T-helper 17 cell (primary cell): ENCODE measurements at places on chromosomes 1 and 21.

- DNase-seq = no peak
These were observed 12.3 kb upstream of the RGS4 start for GRCh38 chr1:163056831-163057230.

GRCh38 chr1:29332204-29332603 is 95.9 kb downstream of the PTPRU start:
- DNase-seq = no peak

- no peak for DNase-seq
These were observed 10.3 kb upstream of the COL6A2 start for GRCh38 chr21:46087641-46088040.

DNA sequence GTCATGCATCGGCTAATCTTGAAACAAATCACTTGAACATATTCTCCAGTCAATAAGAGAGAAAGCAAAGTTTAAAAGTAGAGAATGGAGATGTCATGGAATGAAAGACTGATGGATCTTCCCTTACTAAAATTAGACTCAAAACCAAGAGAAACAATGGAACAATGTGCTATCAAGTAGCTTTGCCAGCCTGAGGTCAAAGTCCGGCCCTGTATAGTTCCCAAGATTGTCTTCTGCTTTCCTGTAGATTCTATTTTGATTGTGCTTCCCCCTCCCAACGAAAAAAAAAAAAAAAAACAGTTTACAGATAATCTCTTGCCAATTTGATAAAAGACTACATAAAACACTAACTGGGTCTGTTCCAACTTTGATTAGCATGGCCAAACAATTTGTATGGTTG is 40.8 kb upstream of the KIRREL1 start:
- DNase-seq = no peak

- DNase-seq = peak; percentile 17
These were observed 618 bp downstream of the JAM2 start for GRCh38 chr21:25639551-25640201.

DNA sequence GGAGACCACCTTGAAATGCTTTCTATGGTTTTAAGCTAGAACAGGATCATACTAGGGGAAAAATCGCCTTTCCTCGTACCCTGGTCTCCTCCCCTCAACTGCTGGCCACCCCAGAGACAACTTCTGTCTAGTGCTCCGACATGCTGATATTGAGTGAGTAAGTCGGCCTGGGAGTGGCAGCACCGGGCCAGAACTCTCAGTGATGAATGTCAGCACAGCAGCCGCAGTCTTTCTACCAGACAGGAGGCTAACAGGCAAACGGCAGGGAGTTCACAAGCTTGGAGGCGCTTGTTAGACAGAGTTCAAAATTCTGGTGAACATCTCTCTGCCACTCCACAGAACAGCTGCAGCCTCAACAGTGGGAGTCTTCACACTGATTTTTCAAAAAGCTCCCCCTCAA is 716.9 kb downstream of the ADGRL2 start:
- no peak for DNase-seq

- DNase-seq = no peak
These were observed 86.2 kb upstream of the IRF2BP2 start for GRCh38 chr1:234696148-234696576.

DNA sequence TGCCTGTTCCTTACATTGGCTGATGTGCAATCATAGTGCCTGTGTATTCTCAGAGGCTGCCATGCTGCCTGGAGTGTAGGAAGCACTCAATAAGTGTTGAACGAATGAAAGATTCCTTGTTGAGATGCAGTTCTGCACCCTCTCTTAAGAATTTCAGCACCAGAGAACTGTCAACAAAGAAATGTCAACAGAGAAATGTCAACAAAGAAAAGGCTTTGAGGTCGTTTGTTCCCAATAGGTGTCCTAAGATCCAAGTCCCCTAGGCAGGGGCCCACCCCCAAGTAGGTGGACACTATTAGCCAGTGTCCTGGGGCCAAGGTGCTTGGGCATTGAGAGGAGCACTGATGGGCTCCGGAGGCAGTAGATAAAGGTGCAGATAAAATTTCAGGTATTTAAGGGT is 12.6 kb downstream of the KCND3 start:
- DNase-seq = no peak

DNA sequence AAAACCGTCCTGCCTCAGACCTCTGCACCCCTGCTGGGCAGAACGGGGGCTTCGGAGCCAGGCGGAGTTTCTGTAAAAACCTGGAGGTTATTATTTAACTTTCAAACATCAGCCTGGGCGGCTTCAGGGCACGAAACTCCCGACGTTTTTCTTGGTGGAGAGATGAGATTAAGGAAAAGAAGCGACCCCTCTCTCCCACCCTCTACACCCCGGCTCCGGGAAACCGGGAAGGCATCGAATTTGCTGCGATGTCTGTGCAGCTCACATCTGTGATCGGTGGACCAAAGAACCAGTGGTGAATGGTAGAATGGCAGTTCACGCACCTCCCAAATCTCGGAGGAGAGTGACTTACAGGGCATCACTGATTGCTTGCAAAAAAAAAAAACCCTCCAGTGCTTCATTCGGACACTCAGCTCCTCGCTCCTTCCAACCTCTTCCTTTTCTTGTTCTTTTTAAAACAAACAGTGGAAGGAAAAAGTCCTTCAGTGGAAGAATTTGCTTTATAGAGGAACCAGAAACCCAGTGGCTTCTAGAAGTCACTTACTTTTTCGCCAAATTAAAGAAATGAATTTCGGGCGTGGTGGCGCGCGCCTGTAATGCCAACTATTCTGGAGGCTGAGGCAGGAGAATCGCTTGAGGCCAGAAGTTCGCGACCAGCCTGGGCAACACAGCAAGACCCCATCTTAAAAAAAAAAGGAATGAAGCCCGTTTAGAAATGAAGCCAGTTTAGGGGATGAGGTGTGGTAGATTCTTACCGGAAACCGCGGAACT is 884 bp downstream of the PHACTR4 start:
- no peak for DNase-seq

- no peak for DNase-seq
These were observed 36.3 kb downstream of the TCP10L start for GRCh38 chr21:32548978-32549377.

DNA sequence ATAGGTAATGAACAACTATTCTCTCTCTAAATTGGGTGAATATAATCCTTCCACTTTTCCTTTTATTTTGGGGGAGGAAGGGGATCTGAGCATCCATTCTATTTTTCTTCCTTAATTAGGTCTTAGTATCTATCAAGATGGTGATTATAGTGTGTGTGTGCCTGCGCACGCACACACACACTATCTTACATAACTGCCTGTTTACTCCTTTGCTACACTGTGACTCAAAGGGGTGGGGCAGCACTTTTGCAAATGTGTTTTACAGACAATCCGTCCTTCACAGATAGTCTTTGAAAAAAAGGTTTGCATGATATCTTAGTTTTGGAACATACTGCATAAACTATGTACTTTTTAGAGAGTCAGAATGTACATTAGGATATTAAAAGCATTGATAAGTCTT is 191.5 kb downstream of the SDCCAG8 start:
- no peak for DNase-seq

DNA sequence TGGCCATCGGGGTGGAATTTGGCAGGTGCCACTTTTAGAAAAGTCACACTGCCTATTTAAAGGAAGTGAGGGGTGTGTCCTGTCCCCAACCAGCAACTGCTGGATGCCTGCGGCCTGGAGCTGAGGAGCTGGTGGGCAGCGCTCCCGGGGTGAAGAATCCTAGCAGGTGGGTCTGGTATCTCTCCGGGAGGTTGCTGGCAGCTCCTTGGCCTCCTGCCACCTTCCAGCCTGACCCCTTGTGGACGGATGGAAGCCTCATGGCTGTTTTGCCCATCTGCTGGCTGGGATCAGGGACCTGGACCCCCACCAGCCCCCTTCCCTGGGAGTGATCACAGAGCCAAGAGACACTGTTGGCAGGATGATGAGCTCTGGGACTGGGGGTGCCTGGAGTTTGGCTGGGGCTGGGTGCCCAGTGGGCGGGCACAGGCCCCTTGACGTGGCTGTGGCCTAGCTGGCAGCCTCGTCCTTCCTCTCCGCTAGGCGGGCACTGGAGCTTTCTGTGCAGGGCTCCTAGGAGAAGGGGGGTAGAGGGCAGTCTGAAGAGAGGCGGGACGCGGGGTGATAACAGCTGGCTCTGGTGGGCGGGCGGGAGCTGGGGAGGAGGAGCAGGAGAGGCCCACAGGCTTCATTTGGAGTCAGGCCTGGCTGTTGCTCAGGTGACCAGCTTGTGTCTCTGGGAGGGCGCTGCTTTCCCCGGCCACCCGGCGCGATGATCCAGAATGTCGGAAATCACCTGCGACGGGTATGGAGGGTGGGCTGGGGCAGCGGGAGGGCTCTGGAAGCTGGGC is at the start of gene ACOT11:
ACOT11 (plus strand) TSS at position 628 of the 788 bp plus-strand sequence; CDS start at position 710, 82 bp downstream.
- no peak for DNase-seq

GRCh38 chr1:32754317-32755097 is 51.9 kb upstream of the SYNC start:
- DNase-seq = no peak

DNA sequence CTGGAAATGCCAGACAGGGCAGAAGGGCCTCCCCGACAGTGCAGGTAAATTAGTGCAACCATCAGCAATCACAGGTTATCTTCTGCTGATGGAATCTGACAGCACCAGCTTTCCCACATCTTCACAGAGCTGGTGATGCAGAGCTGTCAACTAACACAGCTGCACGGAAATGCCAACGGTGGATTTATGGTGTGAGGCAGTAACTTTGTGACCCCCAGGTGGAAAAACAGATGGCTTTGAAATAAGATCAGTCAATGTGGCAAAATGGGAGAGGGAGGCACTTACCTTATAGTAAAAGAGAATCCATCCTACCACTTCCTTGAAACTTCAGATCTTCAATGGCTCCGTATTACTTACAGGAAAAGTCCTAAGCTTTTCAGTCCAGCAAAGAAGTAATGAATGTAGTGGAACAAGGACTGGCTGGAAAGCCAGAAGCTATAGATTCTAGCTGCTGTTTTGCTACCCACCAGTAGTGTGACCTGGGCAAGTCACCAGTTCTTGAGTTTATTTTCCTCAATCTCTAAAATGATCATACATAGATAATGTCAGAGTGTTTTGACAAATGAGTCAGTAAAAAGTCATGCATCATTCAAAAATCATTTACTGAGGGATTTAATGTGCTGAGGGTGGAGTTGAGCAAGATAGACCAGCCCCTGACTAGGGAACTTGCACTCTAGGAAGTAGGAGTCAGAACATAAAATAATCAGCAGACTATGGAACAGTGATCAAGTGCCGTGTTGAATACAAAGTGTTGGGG is 245.7 kb upstream of the JUN start:
- DNase-seq = no peak

- no peak for DNase-seq
These were observed 23.1 kb downstream of the SLC35A3 start for GRCh38 chr1:99992760-99993467.

- no peak for DNase-seq
These were observed 13.0 kb downstream of the FMO1 start for GRCh38 chr1:171261336-171261735.

DNA sequence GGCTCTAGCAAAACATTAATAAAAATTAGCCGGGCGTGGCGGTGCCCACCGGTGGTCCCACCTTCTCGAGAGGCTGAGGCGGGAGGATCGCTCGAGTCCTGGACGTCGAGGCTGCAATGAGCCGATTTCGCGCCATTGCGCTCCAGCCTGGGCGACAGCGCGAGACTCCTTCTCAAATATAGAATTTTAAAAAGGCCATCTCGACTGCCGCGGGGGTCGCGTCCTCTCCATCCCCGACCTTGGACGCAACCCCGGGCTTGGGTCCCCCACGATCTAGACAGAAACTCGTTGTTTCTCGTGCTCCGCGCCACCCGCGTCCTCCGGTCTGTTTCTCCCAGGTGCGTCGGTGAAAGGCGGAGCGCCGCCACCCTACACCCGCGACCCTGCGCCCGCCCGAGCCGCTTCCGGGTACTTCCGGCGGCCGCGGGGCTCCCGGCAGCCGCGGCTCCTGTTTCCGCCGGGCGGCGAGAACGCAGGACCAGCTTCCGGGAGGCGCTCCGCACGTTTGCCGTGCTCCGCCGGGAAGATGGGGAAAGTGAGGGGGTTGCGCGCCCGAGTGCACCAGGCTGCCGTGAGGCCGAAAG is at the start of gene SLX9:
SLX9 (plus strand) TSS at position 498 of the 584 bp plus-strand sequence; CDS start at position 527, 29 bp downstream.
- DNase-seq = peak; percentile 67

DNA sequence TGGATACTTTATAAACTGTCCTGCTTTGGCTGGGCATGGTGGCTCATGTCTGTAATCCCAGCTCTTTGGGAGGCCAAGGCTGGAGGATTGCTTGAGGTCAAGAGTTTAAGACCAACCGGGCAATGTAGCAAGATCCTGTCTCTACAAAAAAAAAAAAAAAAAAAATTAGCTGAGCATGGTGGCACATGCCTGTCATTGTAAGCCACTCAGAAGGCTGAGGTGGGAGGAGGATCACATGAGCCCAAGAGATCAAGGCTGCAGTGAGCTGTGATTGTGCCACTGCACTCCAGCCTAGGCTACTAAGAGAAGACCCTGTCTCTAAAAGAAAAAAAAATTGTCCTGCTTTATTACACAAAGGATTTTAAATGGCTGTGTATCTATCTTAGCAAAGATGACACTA is 95.2 kb downstream of the LBR start:
- DNase-seq = no peak

DNA sequence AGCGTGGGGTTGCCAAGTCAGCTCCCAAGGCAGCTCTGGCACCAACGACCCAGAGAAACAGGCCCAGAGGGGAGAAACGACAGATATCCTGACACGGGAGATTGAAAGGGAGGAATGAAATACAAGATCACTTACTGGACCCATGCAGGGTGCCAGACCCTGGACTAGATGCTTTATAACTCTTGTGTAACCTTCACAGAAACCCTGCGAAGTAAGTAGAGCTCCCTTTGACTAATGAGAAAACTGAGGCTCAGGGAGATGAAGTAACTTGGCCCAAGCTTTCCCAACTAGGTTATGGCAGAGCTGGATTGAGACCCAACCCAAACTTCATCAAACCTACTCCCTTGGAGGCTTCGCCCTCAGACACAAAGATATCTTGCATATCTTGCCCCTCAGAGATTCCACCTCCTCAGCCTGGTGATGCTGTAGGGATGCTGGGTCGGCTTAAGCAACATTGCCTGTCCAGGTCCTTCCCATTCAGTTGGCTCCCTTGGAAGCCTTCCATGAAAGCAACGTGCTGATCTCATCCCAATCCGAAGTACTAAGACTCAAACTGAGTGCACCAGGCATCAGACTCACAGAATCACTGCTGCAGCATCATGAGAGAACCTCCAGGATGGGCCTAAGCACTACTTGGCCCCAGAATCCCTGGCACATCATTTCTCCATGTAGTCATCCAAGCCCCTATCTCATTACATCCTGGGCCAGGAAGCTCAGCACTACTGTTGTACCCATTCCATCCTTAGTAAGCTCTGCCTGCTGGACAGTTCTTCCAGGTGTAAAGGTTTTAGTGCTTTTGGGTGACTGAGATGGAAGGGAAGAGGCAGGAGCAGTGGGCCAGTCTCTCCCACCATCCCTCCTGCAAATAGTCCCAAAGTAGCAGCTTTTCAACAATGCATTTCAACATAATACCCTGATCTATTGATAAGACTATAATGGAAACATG is 1.1 kb upstream of the IGSF9 start:
- DNase-seq = no peak

GRCh38 chr1:235018161-235018560 is 110.5 kb downstream of the TOMM20 start:
- no peak for DNase-seq
